NCI-H1417 (cell line): ENCODE measurements at places on chromosomes 5 and 9.

DNA sequence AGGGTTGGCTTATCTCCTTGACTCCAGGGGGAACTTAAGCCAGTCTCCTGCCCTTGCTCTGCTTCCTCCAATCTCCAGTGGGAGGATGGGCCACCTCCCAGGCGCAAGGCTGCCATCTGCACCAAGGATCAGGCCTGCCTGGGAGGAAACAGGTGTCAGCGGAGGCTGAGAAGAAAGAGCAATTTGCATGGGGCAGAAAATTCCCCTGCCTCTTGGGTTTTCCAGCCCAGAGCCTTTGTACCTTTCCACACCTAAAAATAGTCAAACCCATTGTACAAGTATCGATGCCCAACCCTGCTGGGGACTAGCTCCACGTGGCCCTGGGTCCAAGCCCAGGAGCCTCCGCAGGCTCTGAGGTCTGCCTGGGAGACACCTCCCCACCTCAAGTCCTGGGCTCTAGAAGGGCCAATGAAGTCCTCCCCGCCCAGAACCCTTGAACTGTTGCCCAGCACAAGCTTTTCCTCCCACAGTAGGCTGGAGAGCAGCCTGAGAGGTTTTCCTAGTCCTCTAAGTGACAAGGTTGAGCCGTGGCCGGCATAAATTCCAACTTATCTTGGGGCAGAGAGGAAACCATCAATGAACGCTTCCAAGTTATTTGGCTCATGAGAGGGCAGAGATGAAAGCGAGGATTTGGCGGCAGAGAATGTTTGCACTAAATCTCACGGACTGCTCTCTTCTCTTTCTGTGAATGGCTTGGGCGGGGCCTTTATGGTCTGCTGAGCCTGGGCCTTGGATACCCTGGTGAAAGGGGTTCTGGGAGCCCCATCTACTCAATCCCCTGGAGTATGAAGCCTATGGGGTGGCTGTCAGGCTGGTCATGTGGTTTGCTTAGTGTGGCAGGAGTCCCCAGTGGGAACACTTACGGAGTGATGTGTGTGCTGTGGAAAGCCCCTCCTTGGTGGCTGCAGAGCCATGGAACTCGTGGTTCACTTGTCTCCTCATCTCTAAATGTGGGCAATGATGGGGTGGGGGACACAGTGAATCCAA, 15.6 kb downstream of the JADE2 start:
- peak; percentile 85 for DNase-seq

GRCh38 chr9:35606138-35606504, 1.1 kb downstream of the TESK1 start:
- peak; percentile 56 for DNase-seq

- no peak for DNase-seq
These were observed 1015.1 kb downstream of the TLE4 start for GRCh38 chr9:80586786-80587330.

- peak; percentile 98 for DNase-seq
These were observed at the start of gene TMEM267 for GRCh38 chr5:43483298-43484105. TSS of gene TMEM267 (minus strand) at chr5:43483865. CDS start at chr5:43453969, 29,896 bp downstream.

DNA sequence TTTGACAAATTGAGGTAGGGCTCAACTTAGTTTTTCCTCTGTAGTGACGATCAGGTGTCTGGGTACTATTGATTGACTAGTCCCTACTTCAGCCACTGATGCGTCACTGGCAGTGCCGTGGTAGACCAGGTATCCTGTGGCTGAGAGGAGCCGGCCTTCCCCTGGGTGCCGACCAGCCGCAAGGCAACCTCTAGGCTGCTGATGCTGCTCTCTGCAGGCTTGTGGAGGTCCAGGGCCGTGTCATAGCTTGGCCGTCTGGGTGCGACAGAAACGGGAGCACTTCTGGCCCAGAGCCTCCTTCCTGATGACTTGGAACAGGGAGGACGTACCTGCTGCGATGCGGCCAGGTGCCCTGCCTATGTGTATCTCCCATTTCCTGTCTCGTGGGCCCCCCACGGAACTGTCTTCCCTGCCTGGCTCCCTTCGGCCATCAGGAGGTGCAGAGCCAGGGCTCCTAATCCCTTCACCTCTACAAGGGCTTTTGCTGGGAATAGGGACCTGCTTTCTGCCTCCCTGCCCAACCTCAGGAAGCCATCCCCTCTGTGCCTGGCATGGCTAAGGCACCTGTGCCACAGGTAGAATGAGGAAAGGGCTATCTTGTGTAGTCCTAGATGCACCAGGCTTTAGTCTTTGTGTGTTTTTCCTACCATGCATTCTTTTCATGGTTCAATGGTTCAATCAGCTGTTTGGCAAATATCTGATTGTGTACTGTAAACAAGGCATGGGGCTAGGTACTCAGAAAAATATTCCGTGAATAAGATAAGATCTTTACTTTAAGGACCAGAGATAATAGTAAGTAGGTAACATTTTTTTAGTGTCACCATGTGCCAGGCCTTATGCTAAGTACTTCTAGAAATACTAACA, 44.6 kb downstream of the MVB12B start:
- DNase-seq: no peak
